SK-N-DZ (cell line): ENCODE measurements at places on chromosomes 6 and 20.

GRCh38 chr6:6217855-6218758, 102.4 kb downstream of the F13A1 start:
- no peak for DNase-seq

DNA sequence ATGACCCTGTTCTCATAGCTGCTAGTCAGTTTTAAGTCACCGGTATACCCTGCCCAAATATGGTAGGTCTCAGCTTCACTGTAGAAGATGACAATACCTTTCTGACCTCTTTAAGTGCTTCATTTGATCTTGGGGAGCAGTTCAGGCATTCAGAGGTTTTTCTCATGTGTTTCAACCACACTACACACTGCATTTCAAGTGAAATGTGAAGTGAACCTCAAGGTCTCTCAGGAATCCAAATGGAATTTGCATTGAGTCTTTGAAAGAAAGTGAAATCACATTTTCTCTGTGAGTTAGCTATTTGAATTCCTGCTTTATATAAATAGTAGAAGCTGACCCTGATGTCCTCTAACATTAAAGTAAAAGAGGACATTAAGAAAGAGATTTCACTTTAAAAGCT, 461.6 kb downstream of the ADGRB3 start:
- DNase-seq: no peak

DNA sequence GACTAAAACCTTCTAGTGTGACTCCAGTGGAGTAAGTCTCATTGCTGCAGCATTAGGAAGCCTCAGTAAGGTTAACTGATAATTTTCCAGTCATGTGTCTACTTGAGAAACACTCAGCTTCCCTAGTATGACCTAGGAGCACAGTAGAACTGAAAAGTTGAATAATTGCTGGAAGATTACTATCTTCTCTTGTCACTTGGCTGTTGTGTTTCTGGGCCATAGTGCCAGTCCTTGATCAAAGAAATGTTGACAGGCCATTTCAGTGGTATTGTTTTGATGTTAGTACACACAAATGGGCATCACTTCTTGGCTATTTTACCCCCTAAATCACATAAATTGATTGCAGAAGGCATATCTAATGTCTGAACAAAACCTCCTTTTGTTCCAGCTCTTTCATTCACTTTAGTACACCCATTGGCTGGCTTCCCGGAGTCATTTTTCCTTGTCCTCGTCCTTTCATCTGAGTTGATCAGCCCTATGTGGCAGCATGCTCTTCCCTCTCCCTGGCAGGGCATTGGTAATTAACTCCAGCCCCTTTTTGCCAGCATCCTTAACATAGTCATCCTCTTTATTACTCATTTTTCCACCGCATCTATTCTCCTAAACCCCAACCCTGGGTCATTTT, 6.0 kb downstream of the ENPP3 start:
- DNase-seq: no peak

GRCh38 chr20:42894483-42894882, 295.2 kb downstream of the PTPRT start:
- no peak for DNase-seq

DNA sequence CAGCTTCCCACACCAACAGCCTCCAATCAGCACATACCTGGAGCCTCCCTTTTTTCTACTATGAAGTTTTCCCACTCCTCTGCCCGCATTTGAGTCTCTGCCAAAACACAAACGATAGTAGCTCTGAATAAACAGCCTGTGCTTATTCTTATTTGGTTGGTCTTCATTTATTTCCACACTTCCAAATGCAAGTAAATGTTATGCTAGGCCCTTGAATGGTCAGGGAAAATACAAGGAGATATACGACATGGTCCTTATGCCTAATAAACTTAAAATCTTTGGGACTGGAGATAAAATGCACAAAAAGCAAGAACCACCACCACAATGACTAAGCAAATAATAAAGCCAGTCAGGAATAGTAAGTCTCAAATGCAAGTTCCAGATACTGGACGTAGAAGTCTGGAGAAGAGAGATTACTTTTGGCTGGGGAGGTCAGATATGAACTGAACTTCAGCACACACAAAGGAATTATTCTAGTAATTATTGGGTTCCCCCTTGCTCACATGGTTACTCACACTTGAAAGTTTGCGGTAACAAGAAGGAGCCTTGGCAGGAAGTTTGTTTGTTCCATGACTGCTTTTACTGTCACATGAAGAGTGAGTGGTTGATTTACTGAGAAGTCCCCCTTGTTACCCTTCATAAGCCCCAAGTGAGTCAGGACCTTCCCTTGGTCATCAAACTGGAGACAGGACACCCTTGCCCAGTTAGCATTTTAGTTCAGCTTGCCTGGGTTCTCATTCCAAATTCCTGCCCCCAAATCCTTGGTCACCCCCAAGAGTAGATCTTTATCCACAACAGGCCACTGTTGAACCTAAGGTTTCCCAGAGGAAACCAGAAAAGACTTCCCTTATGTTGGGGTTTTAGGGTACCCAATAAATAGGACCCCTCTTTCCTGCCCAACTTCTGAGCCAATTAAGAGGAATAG, 511.2 kb upstream of the JARID2 start:
- no peak for DNase-seq

GRCh38 chr6:113862112-113862511, 5.0 kb downstream of the MARCKS start:
- no peak for DNase-seq

- DNase-seq: no peak
Measured at GRCh38 chr20:41306061-41306727, 11.3 kb downstream of the ZHX3 start.

- no peak for DNase-seq
Measured at GRCh38 chr20:11110535-11110934, 436.7 kb upstream of the JAG1 start.

- DNase-seq: no peak
Measured at GRCh38 chr20:3658019-3658715, 5.0 kb downstream of the GFRA4 start.

DNA sequence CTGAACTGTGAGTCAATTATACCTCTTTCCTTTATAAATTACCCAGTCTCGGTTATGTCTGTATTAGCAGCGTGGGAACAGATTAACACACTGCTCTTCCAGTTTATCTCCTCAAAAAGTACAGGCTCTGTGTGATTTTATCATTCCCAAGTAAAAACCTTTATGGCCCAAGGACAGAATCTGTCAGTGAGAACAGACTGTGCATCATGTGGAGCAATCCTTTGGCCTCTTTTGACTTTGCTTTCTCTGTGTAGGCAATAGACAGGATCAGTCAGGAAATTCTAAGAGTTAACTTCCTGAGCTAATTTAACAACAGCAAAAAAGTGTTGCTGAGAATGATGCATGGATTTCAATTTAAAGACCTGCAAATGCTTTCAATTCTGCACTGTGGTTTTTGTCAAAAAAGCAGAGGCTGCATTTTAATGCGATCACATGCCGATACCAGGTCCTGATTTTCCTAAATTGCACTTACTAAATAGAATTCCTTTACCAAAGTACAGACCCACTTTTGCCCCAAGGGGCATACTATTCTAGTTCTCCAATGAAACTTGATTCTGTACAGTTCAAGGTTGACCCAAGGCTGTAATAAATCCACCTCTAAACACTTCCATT, 246.7 kb upstream of the MARCKS start:
- DNase-seq: peak; percentile 35

DNA sequence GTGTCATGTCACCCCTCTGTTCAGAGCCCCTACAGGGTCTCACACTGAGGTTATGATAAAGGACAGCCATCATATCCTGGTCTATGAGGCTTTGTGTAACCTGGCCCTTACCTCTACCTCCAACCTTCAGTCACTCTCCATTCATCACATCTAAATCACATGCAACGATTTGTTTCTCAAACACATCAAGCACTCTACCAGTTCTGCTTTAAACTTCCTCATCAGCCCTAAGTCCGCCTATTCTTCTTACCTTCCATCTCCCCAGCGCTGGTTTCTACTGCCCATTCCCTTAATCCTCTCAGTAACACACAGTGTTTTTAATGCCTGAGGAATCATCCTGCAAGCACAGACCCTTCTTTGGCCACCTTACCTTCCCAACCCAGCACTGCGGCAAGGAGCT, 17.9 kb upstream of the BACH2 start:
- DNase-seq: no peak

DNA sequence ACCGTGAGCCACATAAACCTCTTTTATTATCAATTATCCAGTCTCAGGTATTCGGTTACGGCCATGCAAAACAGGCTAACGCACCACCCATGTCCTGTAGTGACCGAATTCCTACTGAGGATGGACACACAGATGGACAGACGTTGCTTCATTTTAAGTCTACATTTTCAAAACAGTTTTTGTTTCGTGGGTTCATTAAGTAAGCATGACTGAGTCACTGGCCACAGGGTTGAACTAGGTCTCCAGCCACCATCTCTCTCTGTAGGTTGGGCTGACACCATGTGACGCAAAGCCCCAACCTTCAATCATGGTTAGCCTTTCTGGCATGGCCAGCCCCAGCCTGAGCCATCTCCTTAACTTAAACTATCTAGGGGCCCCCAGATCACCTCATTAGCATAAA, 110.0 kb upstream of the SLC22A23 start:
- no peak for DNase-seq

- no peak for DNase-seq
Measured at GRCh38 chr6:8859501-8859900, 424.2 kb upstream of the SLC35B3 start.

GRCh38 chr6:158000530-158001307, 19.1 kb downstream of the SYNJ2 start:
- DNase-seq: no peak

- no peak for DNase-seq
Measured at GRCh38 chr6:106025655-106026054, 60.5 kb upstream of the PRDM1 start.

DNA sequence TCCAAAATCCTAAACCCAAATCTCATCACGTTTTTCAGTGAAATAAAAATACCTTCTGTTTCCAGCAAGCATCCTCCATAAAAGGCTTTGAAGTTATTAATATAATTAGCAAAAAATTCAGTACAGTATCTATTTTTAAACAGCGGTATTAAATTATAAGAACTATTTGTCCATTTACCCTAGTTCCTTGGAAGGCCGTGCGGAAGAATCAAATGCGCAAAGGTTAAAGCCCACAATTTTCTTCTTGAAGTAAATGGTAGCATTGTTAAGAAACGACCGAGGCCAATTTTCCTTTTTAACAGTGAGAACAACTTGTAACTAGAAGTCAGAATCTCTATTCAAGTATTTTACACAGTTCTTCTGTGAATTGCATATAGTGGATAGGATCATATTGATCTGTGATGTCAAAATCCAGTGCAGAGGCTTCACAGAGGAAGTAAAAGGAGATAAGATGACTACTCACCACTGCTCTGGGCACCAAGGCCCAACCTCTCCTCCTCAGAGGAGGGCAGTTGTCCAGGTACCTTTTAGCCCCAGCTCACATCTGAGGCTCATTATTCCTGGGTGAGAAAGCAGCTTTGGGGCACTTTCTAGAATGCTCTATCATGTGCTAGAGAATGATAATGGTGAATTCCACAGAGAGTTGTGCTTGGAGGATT, 36.3 kb downstream of the TNFAIP3 start:
- DNase-seq: no peak

DNA sequence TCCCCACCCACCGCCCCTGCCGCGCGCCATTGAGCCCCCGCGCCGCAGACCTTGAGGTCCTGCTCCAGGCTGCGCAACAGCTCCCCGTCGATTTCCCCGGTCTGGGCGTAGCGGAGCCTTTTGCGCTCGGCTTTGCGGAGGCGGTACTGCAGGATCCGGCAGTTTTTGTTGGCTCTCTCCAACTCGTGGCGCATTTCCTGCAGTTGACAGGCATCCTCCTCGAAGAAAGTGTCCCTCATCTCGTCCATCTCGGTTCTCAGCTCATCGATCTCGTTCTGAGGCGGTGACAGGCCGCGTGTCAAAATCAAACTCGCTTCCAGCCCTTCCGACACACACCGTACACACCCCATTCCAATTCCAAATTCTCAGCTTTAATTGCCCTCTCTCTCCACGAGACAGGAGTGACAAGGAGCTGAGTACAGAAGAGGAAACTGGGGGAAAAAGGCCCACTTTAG, 4.3 kb downstream of the MTCL3 start:
- no peak for DNase-seq

- no peak for DNase-seq
Measured at GRCh38 chr6:43645613-43645964, 753 bp downstream of the RSPH9 start.

GRCh38 chr20:58705208-58705926, 12.8 kb downstream of the NPEPL1 start:
- DNase-seq: no peak

DNA sequence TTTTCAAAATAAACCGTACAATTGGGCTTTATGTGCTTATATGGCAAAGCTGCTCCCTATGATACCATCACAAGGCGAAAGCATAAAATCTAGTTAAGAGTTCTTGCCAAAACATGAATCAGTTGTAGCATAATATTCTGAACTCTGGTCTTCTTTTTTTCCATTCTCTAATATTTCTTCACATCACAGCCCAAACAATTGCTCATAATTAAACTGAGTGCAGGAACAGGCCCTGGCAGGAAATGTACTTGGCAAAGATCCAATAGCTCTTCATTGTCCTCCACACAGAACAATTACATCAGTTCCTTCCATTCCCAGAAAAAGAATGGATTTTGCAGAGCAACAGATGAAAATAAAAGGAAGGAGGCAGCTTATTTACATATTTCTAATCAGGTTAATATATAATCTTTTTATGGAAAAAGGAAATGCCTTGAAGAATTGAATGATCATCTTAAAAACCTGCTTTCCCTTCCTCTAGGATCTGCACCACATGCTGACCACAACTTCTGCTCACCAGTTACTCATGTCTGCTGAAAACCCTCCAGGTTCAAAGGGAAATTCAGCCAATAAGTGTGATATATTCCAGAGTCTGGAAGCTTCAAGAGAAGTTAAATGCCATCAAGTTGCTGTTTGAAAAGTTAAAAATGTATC, 123.3 kb upstream of the COL21A1 start:
- DNase-seq: no peak

- no peak for DNase-seq
Measured at GRCh38 chr6:17865798-17866725, 121.4 kb downstream of the KIF13A start.

GRCh38 chr20:40883097-40883496, 145.5 kb upstream of the TOP1 start:
- DNase-seq: no peak

DNA sequence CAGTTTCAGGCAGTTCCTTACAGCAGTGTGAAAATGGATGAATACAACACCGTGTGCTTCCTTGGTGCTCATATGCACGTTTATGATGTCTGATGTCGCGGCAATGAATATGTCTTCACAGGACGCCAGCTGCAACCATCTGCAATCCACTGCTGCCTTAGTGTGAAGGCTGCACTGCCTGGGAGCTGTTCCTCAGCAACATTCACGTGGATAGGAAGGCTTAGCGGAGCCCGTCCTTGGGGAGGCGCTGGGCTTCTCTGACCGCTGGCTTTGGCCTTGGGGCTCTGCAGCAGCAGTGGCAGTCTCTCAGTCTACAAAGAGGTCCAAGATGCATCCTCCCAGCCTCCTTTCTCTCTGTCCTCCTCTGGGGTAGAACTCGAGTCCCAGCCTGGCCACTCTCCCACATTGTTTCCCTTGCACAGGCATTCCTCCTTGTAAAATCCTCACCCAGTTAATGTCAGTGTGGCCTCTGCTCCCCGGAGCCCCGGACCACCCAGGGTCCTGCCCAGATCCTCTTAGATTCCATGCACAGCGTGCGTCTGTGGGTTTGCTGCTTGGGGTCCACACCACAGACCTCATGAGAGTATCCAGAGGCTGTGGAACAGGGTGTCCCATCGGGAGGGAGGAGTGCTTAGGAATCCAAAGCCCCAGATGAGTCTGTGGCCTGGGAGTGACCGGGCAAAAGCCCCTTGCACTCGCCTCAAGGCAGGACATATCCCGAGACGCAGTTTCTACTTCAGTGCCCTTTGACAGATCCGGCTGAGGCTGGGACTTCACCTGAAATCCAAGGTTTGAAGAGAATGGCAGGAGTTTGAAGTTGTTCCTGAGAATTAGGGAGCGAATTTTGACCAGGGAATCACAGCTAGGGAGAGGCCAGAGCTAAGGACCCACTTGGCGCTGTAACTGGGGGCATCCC, 181.3 kb downstream of the THBS2 start:
- DNase-seq: no peak
